Stimulated activated CD4-positive, alpha-beta T cell treated with anti-CD3 and anti-CD28 coated beads, Interleukin-12 subunit alpha, Interleukin-12 subunit beta, amount 100 ng/mL, for 48 hours (primary cell): ENCODE measurements at places on chromosomes 5 and 9.

- no peak for DNase-seq
Observed at GRCh38 chr9:138072161-138072842, 194.7 kb downstream of the CACNA1B start.

GRCh38 chr9:76609285-76610010 is 150.5 kb downstream of the GCNT1 start:
- no peak for DNase-seq

- no peak for DNase-seq
Observed at GRCh38 chr9:660227-660626, 181.3 kb upstream of the DMRT1 start.

GRCh38 chr5:23269981-23270380 is 237.4 kb upstream of the PRDM9 start:
- no peak for DNase-seq

DNA sequence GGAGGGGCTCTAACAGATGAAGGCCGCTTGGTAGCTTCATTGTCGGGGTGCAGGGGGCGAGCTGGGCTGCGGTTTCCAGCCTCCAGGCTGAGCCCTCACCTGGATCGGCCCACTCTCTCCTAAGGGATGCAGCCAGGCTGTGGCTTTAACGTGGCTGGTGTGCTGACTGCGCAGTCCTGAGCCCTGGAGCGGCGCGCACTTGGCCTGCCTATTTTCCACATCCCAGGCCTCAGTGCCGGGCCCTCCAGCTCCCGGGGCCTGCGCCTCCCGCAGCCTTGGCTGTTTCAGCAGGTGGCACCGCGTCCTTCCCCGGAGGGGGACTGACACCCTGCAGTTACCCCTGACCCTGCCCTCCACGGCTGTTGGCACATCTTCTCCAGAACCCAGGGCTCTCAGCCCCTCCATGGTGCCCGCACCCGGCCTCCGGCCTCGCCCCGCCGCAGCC is 1.4 kb downstream of the RNU6ATAC start:
- no peak for DNase-seq

DNA sequence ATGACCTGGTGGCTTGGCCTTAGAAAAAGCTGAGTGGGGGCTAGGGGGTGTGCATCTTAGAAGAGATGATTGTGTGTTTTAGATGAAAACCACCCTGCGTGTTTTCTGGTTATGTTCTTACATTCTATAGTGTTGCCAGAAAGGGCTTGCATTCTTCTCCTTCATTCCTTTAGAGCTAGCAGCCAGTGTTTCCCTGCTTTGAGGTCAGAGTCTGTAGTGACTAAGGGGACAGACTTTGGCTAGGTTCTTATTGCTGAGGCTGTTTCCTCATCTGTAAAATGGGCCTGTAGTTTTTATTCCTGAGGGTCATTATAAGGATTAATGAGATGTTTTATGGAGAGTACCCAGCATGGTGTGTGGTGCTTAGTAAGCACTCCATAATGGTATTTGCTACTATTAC is 6.4 kb downstream of the MAST4 start:
- DNase-seq: no peak
